ENCODE measurements at places on chromosomes 12 and 14. TPM values are rescaled to one million over a fixed set of nuclear protein-coding genes. Genes with fewer than 3 reads are reported as not detected.

DNA sequence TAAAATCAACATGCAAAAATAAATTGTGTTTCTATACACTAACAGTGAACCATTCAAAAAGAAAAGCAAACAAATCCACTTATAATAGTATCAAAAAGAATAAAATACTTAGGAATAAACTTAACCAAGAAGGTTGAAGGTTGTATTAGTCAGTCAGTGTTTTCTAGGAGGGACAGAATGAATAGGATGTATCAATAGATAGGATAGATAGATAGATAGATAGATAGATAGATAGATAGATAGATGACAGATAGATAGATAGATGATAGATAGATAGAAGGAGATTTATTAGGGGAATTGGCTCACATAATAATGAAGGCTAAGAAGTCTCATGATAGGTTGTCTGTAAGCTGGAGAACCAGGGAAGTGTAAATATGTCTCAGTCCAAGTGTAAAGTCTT is 37.2 kb upstream of the MON2 start:
- no peak for DNase-seq

GRCh38 chr12:50647031-50647430 is 116.9 kb upstream of the ATF1 start:
- DNase-seq = no peak

DNA sequence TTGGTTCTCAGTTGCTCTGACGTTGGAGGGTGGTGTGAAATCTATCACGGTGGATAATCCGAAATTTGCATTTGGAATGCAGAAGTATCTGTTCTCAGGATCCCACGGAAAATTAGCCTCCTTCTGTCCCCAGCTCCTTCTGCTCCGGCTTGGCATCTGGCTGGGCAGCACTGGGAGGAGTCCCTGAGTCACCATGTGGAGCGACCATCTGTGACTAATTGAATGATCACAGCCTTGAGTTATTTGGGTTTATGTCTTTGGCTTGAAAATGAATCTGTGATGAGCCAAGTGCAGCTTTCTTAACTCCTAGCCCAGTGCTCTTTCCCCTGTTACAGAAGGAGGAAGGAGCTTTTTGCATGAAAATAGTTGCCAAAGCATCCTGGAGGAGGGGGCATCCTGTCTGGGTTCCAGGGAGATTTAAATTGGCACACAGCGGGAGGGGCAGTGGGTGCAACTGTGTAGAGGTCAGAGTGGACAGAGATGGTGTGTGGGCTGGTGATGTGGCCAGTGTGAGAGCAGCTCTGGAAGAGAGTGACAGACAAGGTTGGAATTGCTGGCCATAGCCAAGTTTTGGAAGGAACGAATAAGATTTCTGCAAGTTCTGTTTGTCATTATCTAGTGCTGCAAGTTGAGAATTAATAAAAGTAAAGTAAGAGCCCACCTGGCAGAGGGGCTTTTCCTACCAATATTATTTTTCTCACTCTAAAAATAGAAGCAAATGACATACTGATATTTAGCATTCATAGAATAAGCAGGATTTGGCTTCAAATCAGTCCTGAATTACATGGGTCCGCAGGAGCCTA is 74.4 kb downstream of the SLC24A4 start:
- DNase-seq = peak; percentile 39

DNA sequence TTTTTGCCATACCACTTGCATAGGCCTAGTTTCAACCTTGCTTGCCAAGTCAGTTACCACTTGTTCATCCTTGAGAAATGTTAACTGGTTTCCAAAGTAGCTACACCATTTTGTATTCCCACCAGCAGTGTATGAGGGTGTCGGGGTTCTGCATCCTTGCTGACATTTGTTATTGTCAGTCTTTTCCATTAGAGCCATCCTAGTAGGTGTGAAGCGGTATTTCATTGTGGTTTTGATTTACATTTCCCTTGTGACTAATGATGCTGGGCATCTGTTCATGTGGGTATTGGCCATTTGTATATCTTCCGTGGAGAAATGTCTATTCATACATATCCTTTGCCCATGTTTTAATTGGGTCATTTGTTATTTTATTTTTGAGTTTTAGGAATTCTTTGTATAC is 27.6 kb upstream of the GALNT16 start:
- no peak for DNase-seq

- no peak for DNase-seq
Measured at GRCh38 chr14:55005071-55005470, 21.8 kb downstream of the WDHD1 start.

DNA sequence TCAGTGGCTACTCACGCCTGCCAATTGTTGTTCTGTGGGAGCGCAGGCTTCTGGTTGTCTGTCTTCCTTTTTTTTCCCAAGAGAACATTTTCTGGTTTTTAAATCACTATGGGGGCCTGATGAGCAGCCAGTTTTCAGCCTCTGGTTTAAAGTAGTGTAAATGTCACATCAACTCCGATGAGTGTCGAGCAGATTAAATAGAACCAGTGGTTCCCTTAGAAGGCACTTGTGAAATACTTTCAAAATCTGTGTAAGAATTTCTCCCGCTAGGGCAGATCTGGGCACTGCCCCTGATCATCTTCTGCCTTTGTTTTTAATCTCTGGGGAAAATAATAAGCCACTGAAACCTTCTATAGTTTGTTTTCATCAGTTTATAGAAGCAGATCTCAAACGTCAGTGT is 130.4 kb downstream of the PRIMA1 start:
- DNase-seq = no peak

DNA sequence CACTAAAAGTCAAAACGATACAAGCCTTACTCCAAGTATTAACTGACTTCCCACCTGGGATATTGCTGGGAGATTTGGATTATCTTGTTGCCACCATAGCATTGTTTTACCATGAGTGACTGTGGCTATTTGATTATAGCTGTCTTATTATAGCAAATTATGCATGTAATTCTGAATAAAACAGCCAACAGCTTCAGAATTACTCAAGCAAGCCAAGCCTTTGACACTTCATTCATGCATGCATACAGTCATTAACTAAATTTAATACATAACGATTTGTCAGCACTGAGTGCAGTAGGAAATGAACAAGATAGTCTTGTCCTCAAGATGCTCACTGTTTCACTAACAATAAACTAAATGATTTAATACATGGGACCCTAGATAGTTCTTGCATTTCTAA is 133.0 kb upstream of the FRMD6 start:
- no peak for DNase-seq

- no peak for DNase-seq
Measured at GRCh38 chr14:104248203-104249055, 110.0 kb downstream of the KIF26A start.

GRCh38 chr14:50830044-50830931 is 674 bp downstream of the NIN start:
- DNase-seq = no peak

DNA sequence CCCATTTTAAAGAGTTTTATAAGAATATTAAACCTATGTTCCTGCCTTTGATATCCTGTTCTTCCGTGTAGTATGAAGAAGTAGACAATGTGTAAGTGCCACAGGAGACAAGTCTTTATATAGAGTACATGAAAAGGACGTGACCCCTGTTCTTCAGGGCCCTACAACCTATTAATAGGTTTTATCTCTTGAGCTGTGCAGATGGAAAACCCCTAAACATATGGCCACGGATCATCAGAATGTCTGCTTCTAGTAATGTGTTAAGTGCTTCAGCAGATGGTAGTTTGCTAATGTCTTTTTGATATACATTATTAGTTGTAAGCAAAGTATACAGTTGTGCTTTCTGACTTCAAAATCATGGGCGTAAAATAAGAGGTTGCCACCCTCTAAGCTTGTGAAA is 228.5 kb downstream of the PTPRO start:
- no peak for DNase-seq

DNA sequence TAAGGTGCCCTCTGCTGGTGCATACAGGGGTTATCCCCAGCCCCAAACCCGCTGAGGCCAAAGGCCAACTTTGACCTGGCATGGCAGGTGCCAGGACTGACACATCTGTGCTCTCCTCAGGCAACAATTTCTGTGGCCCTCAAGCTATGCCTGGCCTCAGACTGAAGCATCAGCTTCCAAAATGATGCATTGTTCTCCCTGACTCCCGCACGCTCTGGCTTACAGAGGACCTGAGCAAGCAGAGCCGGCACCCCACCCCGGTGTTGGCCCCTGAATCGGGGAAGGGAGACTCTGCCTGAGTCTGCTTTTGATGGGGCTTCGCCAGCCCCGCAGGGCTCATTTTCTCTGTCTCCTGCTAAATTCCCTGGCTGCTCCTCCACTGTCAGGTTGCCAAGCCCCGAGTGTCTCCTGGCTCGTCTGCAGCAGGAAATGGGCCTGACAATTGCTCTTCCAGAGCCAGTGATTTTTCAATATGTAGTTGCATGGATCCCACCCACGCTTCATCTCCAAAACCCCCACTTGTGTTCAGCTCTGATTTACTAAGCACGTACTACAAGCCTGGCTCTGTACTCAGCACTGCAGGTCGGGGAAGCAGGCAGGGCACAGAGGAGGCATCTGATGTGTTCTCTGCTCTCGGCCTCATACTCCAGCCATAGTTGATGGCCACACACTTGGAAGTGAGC is 126.1 kb downstream of the SLC38A6 start:
- no peak for DNase-seq

- no peak for DNase-seq
Measured at GRCh38 chr14:75521415-75522199, 662 bp upstream of the BATF start.

DNA sequence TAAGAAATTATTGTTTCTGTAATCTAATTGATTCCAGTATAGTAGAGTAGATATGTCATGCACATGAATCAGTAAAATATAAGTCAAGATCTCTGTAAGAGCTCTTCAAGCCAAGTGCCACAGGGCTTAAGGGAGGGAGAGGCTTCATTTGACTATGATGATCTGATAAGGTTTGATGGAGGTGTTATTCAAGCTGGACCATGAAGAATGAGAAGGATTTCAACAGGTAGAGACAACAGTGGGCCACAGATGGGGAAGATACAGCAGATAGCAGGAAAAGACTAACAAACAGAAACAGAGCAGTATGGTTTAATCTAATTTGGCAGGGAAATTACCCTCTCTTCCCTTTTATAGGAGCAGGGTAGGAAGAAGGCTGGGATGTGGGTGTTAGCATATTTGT is 40.6 kb upstream of the FKBP4 start:
- no peak for DNase-seq

GRCh38 chr12:56616244-56616643 is 13.9 kb downstream of the BAZ2A start:
- no peak for DNase-seq

GRCh38 chr12:113932381-113933196 is 33.5 kb downstream of the RBM19 start:
- no peak for DNase-seq

DNA sequence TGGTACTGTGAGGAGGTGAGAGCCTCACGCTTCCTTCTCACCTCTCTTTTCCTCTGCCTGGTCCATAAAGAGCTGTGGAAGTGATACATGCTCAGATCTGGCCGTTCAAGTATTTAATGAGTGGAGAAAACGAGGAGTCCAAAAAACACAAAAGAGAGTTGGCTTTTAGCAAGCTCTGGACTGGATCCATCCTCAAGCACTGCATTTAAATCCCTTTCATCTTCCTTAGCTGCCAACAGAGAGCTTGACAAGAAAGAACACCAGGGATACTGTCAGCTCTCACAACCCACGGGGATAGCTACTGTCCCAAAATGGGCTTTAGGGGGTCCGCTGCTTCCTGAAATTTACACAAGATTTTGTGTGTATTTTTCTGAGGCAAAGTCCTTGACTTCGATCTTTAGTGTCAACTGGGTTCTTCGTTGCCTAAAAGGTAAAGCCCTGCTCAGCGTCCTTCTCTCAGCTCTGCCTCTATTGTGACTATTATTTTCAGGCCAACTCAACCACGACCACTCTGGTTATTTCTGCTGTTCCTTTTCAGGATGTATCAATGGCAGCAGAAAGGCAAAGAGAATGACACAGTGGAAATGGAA is 120.9 kb downstream of the TMTC1 start:
- no peak for DNase-seq

- no peak for DNase-seq
Measured at GRCh38 chr14:102971314-102971713, 48.9 kb downstream of the AMN start.

DNA sequence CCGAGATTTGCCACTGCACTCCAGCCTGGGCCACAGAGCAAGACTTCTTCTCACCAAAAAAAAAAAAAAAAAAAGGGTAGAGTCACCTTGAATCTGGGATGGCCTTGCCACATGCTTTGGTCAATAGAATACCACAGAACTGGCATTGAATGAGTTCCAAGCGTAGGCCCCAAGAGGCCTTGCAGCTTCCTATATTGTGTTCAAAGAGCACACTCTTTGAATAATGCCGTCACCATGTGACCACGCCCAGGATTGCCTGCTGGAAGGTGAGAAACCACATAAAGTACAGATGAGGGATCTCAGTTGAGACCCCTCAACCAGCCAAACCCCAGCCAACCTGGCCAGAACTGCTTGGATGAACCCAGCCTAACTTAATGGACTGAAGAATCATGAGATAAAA is 239.2 kb upstream of the AMIGO2 start:
- DNase-seq = no peak

DNA sequence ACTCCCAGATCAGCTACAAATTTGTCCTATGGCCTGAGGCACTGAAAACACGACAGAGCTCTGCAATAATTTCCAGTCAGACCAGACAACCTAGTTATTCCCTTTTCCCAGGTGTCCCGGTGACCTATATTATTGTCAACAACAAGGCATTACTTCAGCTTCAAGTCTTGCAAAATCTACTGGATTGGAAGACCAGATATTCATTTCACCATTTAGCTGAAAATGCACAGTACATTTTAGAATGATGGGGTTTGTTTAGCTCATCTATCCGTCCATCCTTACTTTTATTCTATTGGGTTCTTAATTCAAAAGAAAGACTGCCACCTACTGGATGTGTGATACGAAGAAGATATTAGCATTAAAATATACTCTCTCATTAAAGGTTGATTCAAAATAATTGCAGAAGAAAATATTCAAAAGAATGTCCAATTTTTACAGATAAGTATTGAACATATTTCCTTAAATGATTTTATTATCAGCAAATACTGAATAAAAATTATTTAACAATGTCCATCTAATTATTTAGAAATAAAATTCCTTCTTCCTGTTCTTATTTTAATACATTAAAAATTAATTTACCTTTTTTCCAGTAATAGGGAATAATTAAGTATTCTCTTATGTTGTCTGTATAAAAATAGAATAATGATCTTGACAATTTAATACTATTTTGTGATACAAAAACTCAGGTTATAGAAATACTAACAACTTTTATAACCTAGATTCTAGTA is 244.9 kb upstream of the LRIG3 start:
- DNase-seq = peak; percentile 57

DNA sequence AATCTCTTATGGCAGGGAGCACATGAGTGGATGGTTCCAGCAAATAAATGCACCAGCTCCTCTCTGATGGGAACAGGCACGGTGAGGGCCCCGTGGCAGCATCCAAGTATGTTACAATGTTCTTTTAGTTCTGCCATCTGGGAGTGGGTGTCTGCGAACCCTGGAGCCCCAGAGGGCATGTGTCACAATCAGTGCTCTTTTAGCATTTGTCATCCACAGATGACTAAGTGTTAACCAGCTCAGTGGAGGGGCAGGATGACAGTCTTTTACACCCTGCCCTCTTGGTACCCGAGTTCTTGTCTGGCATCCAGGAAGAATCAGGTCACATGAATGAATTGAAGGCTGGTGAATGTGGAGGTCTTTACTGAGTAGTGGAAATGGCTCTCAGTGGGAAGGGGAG is 560.4 kb upstream of the FLRT2 start:
- peak; percentile 3 for DNase-seq

Gene REP15
- total RNA-seq = 0.25 TPM

Gene OVCH1
- not detected for total RNA-seq

Gene RNU4-1
- total RNA-seq = under 0.01 TPM

Gene NRL
- total RNA-seq = 1.6 TPM

Measured in H4 (cell line).